ENCODE measurements at places on chromosomes 6 and 20. TPM values are rescaled to one million over a fixed set of nuclear protein-coding genes. Genes with fewer than 3 reads are reported as not detected.

GRCh38 chr6:43967719-43968091 is 159.5 kb downstream of the MRPL14 start:
- no peak for DNase-seq

DNA sequence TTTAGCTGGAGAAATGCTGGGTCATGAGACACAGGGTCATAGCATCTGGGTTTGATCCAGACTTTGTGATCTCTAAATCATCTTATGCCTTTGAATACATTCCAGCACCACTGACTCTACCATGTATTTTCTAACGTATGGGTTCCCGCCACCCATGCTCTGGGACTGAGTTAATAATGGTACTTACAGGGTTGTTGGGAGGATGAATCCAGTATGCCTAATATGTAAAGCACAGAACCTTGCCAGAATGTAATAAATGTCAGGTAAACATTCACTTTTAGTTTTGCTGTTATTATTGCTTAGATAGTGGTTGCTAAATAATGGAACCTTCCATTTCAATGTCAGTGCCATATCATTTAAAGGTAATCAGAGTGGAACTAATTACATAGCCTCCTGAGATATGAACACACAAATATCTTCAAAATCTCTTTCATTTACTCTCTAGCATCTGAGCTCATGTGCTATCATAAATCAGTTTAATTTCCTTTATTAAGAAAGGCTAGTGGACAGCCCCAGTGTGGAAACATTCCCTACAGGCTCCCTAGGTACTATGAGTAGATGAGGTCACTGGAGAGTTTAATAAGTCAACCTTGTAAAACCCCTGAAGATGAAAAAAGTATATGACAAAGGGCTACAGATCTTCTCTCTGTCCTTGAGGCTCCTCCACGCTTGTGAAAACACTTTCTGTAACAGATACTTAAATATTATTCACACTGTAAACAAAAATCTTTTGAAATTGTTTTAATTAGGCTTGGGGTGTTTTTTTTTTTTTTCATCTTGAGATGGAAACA is 226.6 kb downstream of the ALDH8A1 start:
- DNase-seq, result no peak

DNA sequence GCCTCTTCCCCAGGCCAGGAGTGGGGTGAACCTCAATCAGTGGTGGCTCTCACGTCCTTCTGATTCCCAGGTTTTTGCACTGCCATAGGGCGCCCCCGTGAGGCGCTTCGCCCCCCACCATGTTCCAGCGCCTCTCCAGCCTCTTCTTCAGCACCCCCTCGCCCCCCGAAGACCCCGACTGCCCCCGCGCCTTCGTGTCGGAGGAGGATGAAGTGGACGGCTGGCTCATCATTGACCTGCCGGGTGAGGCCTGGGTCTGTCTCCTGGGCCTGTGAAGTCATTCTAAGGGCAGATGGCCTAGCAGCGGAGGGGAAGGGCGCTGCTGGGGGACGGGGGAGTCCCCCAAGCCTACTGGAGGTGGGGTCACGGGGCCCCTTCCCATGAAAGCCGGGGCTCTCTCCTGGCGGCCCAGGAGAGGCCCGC is 4.5 kb downstream of the TP53INP2 start:
- no peak for DNase-seq

The PHIP gene
- 41.2 TPM for polyA plus RNA-seq

GRCh38 chr6:166998256-166999144 is 697 bp upstream of the CEP43 start:
- DNase-seq, result no peak

DNA sequence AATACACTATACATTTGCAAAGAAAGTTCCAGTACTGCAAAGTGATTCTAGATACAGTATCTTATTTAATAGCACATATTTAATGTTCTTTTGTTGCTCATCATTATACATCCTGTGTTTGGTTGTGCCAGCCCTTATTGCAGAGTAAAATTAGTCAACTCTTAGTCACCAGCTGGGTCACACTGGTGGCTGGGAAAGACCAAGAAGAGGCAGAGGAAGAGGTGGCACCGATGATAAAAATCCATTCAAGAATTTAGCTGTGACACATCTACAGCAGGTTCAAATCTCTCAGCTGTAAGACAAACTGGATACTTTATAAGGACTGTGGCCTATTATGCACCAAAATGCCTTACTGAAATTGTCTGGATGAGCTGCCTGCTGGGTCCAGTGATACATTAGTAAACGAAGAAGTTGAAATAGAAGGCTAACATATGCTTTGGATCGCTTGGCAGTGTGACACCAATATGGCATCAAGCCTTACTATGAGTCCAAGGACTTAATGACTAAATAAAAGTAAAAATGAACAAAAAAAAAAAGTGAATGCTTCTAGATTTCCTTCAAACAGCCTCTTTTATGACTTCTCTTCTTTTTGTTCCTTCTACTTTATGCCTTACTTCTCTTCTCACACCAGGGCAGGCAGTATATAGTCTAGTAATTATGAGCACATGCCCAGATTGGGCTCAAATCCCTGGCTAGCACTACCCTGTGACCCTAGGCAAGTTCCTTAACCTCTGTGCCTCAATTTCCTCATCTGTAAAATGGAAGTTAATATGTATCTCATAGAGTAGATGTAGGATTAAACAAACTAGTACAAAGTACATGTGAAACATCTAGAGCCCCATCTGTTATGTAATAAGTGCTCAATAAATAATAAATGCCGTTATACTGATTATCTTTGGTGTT is 29.4 kb upstream of the RNF8 start:
- no peak for DNase-seq
